Head of caudate nucleus (tissue), 42 donors: ENCODE measurements at places on chromosomes 12 and 14.

DNA sequence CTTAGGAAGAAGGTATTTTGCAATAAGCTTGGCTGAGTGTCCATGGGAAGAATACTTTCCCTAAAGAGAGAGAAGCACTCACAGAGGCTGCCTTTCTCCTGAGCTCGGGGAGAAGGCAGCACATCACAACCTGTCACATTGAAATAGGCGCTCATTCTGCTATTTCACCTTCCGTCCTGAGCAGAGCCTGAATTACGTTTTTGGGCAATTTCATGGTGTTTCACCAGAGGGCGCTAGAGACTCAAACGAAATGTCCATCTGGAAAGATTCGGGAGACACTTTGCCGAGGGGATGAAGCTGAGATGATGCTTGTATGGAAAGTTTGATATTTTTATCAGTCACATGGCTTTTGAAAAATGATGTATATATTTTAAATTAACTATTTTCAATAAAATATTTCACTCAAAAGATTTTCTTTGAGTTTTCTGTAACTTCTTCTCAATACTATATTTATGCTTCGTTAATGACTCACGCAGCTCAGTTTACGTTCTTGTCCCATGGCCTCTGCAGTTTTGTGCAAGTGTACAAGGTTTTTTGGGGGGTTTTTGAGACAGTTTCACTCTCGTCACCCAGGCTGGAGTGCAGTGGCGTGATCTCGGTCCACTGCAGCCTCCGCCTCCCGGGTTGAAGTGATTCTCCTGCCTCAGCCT lies 17.4 kb upstream of the B4GALNT3 start:
- DNase-seq: peak; percentile 55

DNA sequence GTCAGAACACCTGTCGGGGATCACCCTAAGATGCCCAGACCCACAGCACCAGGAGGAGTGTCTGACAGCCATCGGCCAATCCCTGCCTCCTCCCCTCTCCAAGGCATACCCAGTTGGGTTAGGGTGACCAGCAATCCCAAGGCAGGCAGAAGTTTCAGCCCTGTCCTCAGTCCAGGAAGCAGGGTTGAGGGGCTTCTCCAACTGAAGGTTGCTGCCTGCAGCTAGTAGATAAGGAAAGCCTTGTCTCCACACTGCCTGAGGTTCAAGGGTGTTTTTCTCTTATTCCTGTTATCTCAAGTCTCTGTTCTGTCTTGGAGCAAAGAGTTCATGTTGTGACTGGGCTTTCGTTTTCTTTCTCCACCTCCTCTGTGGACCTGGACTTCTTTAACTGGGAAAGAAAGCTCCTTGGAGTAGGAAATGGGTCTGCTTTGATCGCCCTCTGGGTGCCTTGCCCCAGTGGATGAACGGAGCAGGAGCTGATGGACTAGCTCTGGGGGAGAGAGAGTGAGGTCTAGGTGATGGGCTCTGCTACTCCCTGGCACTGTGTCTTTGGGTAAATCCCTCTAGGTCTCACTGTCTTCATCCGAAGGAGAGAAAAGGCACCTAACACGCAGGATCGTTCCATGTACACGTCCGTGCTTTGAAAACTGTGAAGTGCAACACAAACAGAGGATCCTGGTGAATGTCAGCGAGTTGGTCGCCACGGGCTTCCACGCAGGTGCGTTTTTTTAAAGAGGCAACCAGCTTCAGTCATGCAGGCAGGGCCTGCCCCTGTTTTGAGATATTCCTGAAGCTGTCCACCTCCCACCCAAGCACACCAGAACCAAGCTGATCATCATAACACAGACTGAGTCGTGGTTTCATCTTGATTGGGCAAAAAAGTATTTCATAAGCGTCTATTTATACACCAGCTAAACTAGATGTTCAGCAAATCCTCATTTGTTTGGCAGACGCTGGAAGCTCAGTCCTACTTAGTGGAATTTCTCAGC lies 52.5 kb upstream of the FOXN3 start:
- DNase-seq: no peak

- DNase-seq: no peak
These were observed 25.8 kb downstream of the DAO start for GRCh38 chr12:108905725-108906124.

GRCh38 chr12:107163413-107163812 lies 70.1 kb upstream of the CRY1 start:
- no peak for DNase-seq

DNA sequence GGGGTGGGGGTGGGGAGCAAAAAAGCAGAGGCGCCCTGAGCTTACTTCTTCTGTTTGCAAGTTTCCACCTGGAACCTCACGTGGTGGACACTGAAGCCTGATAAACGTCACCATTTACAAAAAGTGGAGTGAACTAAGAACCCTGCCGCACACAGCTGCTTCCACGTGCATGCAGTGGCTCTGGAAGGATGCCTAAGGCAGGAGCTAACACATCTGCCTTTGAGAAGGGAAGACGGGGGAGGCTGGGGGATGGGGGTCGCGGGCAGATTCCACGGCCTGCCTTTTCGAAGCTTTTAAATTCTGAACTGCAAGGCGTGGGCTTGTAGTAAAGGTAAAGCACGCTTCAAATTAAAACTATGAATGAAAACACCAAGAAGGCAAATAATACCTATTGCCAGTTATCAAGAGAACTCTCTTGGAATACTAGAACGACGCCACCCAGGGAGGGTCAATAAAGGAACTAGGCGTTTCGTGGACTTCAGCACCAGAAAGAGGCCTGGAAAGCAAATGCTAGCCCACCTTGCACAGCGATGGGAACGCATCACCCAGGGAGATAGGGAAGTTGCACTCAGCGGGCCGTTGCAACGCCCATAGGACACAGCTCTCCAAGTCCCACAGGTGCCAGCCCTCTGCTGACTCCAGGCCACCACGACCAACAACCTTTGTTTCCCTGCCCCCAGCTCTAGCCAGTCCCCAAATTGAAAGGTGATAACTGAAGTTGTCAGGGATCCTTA lies 61.8 kb downstream of the TESC start:
- no peak for DNase-seq

DNA sequence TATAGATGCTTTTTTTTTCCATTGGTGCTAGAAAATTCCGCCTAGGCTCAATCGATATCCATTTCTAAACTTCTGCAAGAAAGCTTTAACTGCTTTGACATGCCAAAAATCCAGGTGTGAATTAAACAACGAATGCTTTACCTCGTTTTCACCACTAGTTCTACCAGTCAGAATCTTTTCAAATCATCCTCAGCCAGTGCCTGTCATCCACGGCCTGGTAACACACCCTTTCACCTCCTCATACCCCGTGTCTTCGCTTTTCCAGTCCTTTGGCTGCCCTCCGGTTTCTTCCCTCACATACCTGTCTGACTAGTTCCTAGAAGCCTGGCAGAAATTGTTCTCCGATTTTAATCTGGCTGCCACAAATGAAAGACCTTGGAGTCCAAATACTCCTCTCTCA lies 1.4 kb upstream of the PHC1 start:
- DNase-seq: peak; percentile 28

DNA sequence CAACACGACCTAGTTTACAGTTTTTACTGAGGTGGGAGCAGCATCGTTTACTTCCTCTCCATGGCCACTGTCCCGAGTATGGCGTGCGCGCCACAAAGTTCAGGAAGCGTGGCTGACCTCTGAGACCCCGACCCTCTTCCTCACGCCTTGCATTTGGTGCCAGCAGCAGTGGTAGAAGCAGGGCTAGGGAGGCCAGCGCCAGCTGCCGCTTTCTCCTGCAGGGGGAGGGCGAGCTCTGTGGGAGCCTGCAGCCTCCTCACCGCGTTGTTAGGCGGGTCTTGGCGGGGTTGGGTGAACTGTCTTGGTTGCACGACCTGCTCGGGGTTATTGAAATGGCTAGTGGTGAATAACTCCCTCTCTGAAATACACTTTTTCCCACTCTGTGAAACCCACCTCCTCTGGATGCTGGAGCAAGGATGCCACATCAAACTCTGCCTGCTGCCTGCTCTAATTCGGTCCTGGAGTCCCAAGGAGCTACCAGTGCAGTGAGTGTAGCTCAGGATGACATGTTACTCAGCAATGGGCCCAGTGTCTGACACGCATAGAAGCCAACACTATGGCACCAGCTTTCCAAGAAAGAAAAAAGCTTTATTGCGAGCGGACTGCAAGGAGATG lies 22.3 kb upstream of the TDRD9 start:
- DNase-seq: no peak

DNA sequence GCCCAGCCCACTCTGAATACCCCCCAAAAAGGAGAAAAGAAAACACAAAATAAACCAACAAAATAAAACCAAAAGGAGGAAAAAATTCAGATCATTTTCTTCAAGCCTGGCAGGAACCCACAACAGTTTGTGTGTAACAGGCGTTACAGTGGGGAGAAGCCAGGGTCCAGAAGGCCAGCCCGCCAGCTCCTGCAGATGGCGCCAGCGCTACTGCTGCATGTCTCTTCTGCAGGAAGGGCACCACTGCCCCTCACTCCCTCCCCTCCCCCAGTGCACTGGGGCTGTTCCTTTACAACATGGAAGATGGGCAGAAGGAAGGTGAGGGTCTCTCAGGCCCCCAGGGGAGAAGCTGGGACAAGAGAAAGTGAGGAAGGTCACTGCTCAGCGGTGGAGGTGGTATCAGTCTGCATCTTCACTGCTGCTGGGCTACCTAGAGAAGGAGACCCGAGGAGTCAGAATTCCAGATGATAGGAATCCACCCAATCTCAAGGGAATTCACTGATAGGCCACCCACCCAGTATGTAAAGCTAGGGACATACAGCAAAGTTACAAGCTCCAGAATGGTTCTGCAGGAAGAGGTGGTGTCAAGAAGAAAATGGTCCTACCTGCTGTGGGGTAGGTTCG lies 2.3 kb upstream of the NOP2 start:
- DNase-seq: no peak

DNA sequence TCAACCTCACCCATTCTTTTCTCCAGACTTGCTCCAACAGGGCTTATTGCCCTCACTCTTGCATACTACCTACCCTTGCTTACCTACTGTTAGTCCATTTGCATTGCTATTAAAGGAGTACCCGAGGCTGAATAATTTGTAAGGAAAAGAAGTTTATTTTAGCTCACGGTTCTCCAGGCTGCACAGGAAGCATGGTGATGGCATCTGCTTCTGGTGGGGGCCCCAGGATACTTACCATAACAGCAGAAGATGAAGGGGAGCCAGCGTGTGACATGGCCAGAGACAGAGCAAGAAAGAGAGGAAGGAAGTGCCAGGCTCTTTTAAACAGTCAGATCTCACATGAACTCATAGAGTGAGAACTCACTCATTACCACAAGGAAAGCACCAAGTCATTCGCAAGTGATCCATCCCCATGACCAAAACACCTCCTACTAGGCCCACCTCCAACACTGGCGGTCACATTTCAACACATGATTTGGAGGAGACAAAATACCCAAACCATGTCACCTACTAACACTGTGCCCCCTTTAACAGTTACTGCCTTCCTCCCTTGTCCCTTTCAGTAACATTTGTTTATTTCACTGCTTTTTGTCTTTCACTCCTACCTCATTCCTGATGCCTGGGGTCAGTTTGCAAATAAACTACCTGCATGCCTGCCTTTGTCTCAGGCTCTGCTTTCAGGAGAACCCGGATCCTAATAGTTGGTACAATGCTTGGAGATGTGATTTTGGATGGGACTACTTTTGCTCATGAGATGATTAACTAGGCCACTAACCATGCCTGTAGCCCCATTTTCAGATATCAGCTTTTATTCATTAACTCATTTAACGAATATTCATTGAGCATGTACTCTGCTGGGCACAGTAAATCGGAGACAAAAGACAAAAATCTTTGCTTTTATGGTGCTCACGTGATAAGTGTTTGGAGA lies 41.6 kb upstream of the CSRP2 start:
- DNase-seq: no peak

DNA sequence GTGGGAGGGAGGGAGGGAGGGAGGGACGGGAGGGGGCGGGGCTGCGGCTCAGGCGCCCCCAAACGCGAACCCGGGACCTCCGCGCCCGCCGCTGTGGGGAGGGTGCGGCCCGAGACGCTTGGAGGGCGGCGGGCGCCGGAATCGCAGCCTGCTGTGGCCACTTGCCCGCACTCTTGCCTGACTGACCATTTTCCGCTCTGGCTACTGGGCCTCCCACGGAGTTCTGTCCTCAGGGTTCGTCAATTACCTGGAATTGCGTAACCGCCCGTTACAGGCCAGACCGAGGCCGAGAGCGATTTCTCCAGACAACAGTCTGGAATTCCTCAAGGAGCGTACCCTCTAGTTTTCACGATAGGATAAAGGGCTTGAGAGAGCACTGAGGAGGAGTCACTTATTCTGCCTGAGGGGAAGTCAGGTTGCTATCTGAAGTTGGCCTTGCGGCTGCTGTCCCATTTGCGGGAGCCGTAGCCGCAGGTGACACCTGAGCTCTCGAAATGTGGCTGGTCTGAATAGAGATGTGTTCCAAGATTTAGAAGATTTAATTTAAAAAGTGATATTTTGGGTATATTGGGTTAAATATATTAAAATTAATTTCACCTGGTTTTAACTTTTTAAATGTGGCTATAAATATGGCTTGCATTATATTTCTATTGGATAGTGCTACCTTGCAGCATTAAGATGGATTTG lies 446 bp upstream of the ZNF641 start:
- peak; percentile 61 for DNase-seq
